Hematopoietic multipotent progenitor cell treated with erythropoietin and hydrocortisone succinate and interleukin-3 and kit ligand, for 15 days (in vitro differentiated cells): ENCODE measurements at places on chromosomes 13 and 19.
A peak's percentile ranks its signal among the peaks of the same experiment; 100 is the strongest.

DNA sequence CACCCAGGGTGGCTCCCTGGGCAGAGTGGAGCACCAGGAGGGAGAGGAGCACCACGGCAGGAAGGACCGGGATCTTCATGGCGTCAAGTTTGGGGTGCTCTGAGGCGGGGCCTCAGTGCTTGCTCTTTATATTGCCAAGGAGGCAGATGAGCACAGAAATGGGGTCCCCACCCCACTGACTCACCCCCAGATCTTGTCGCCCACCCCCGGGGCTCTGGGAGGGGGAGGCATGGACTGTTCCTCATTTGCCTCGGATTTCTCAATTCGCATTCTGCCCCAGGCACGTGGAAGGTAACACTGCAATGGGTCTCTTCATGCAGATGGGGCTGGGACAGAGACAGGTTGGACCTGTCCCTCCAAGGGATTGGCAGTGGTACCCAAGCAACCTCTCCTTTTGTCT lies at the start of gene KRTDAP:
TSS of gene KRTDAP (minus strand) at position 101 of the 400 bp plus-strand sequence. CDS start at position 79, 22 bp downstream.
- DNase-seq: no peak

- no peak for DNase-seq
Observed at GRCh38 chr19:2312820-2313501, 5.0 kb upstream of the LINGO3 start.

DNA sequence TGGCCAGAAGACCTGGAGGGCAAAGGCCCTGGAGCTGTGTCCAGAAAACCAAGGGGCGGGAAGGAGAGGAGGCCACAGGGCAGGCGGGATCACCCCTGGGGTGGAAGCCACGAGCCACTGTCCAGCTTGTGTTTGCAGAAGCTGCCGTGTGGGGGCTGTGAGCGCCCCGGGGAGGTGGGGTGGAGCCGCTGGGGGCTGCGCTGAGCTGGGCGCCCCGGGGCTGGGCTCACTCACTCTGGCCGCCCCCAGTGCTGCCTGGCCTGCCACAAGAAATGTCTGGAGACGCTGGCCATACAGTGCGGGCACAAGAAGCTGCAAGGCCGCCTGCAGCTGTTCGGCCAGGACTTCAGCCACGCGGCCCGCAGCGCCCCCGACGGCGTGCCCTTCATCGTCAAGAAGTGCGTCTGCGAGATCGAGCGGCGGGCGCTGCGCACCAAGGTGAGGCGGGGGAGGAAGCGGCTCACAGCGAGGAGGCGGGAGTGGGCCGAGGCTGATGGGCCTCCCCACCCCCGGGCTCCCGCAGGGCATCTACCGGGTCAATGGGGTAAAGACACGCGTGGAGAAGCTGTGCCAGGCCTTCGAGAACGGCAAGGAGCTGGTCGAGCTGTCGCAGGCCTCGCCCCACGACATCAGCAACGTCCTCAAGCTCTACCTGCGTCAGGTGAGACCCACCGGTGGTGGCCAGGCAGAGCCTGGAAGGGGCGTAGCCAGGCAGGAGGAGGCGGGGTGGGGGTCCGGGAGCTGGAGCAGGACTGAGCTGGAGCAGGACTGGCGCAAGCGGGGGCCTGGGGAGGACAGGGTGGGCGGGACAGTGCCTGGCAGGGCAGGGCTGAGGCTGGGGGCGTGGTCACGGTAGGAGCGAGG lies 13.6 kb downstream of the POLR2E start:
- DNase-seq: no peak

DNA sequence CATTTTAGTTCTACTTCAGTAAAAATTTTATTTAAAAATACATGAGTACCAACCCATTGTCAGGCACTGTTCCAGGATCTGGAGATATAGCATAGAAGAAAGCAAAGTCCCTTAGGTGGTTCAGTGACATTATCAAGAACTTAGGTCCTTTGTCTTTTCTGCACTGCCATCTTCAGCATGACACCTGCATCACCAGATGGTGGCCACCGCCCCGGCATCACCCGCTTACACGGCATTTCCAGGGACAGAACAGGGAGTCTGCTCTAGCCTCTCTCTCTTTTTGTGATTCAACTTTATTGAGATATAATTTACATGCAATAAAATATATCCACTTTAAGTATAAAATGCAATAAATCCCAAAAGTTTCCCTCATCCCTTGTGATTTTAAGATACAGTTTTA lies 23.5 kb downstream of the DYRK1B start:
- DNase-seq: no peak

DNA sequence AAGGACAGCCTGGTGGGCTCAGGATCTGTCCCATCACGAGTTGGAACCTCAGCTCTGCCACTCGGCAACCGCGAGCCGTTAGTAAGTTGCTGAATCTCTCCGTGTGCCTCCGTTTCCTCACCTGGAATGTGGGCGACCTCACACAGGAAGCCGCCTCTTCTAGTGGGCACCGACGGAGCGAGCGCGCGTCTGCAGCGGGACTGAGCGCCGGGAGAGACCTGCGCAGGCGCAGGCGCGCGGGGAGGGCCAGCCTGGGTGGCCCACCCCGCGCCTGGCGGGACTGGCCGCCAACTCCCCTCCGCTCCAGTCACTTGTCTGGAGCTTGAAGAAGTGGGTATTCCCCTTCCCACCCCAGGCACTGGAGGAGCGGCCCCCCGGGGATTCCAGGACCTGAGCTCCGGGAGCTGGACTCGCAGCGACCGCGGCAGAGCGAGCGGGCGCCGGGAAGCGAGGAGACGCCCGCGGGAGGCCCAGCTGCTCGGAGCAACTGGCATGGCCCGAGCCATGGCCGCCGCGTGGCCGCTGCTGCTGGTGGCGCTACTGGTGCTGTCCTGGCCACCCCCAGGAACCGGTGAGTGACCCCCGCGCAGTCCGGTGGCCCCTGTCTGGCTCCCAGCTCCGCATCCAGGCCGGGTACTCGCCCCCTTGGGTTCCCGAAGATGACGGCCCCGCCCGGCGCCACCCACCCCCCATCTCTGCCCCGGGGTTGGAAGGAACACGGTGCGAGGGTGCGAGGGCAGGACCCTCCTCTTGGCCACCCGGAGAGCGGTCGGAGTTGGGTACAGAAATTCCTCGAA lies at the start of gene PVR:
TSS of gene PVR (plus strand) at position 306 of the 797 bp plus-strand sequence. CDS start at position 493, 187 bp downstream.
- peak; percentile 36 for DNase-seq

DNA sequence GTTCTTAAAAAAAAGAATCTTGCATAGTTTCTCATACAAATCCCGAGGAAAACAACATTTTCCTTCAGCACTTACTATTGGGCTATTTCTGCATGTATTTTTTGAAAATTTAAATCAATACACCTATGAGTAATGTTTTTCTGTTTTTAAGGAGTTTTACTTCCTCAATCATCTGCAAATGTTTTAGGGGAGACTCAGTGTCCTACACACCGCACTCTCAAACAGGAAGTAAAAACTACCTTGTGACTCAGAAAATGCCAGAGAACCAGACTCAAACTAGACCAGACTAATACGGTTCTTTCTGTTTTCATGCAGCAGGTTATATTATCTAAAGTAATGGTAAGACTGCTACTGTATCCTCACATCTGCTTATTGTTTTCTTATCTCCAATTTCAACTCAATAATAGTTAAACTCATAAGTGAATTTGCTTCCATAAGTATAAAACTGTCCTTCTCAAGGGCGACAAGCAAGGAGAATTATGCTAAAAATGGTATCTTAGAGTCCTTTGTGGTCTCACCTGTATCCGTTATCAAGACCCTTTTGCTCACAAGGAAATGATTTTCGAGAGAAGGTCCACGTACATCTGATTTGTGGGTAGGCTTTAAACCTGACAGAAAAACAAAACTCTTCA lies 52.5 kb downstream of the FLT3 start:
- no peak for DNase-seq

DNA sequence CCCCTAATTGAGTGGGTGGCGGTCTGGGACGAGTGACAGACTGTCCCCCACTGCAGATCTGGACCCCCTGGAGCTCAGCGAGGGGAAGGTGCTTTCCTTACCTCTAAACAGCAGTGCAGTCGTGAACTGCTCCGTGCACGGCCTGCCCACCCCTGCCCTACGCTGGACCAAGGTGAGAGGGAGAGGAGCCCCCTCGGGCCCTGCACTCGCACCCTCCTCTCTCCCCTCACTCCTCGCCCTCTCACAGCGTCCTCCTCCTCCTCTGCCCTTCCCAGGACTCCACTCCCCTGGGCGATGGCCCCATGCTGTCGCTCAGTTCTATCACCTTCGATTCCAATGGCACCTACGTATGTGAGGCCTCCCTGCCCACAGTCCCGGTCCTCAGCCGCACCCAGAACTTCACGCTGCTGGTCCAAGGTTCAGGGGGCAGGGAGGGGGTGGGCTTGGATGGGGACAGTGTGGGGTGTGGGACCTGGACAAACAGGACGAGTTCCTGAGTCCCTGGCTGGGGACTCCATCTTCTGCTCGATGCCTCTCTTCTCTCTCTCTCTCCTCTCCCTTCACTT lies 9.6 kb downstream of the BCAM start:
- DNase-seq: no peak

DNA sequence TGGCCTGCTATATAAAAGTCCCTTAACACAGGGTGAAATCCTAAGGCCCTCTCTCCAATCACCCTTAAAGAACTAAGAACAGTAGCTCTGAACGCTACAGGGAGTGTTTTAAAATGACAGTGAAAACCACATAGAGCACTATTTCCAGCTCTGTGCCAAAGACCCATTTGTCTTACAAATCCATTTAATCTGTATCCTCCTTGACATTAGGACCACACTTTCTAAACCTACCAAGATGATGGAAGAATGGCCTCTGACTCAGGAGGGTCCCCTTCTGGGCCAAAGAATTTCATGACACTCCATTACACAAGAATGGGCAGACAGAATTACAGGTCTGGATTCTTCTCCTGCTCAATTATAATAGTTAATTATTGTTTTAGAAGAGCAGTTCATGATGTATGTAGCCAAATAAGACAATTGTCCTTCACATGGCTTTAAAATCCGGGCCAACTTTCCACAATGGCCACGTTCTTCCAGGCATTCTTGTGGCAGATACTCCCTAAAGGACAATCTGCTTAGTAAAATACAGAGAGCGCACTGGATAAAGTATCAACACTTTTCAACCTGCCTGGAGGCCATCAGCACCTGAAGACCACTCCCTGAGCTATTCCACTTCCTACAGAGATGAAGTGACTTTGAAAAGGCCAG lies 61.0 kb downstream of the STK24 start:
- DNase-seq: no peak

DNA sequence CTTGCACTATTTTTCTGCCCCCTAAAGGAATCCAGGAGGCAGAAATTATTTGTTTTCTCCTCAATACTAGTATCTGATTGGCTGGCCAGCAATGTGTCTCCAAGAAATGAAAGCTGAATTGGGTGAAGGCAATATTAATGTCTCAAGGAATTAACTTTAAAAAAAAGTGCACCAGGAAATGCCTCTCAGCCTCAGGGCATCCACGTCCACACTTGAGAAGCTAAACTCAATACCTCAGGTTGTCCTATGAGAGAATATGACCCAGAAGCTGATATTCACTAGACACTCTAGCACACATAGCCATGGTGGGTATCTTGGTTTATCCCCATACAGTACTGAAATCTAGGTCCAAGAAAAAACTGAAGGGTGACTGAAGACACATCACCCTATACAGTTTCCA lies 2.1 kb downstream of the ZNF91 start:
- no peak for DNase-seq

GRCh38 chr13:72864142-72865011 lies 82.4 kb downstream of the PIBF1 start:
- DNase-seq: no peak

- no peak for DNase-seq
Observed at GRCh38 chr13:110283736-110284517, 23.0 kb downstream of the COL4A1 start.

DNA sequence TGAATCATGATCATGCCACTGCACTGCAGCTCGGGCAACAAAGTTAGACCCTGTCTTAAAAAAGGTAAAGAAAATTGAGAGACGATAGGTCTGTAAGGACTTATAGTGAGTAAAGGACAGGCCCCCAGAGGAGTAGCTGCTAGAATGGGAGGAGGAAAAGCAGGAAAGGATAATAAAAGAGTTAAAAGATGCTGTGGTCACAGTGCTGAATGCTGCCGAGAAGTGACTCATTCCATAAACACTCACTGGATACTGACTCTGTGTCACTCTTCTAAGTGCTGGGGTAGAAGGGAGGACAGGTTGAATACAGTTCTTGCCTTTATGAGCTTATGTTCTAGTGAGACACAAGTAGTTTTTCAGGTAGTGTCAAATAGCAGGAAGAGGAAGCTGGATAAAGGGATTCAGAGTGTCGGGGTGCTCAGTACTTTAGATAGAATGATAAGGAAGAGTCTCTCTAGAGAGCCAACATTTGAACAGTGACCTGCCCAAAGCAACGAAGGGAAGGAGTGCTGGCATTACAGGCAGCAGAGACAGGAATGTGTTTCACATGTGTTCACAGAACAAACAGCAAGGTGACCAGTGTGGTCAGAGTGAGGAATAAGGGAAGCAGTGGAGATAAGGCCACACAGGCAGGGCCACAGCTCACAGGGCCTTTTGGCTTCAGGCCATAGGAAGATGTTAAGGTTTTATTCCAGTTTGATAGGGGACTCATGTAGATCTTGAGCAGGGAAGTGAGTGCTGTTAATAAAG lies 1240.5 kb downstream of the UQCRFS1 start:
- no peak for DNase-seq

DNA sequence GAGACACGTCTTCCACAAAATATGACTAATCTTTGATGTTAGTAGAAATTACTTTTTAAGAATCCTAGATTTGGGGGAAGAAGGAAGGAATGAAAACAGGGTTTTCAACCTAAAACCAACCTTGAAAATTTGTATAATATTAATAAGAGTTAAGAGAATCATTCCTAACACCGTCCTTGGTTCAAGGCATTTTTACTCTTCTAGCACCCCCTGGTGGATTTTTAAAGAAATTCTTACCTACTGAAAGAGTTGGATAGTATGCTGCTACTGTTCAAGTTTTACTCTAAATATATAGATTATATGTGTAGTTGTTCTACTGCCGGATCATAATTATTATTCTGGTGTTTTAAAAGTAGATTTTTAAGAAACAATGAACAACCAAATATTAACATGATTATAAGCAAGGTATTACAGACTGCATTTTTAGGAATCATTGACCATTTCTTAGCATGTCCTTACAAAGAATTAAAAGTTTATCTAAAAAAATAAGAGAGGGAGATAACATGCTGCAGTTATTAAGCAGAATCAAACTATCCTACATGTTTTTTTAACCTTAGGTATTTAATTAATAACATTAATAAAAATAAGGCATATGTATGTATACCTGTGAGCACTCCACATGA lies 7.4 kb upstream of the SLITRK6 start:
- DNase-seq: peak; percentile 27

GRCh38 chr13:104967836-104968630 lies 1567.4 kb downstream of the EFNB2 start:
- DNase-seq: no peak

DNA sequence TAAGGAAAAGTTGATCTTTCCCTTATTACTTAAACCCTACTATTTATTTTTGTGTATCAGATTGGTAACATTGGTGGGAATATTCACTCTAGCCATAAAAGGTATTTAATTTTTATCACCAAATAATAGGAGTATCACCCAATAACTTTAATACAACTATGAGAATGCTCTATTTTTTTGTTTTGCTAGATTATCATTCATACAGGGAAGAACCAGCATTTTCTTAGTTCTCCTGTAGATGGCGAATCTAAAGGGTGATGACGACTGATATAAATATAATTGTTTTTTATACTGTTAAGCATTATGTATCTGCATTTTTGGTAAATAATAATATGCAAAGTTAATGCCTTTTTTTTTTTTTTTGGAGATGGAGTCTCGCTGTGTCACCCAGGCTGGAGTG lies 7.9 kb upstream of the FRY start:
- no peak for DNase-seq

- no peak for DNase-seq
Observed at GRCh38 chr13:59531571-59532091, 632.1 kb downstream of the DIAPH3 start.

GRCh38 chr19:29643361-29643935 lies 21.8 kb upstream of the PLEKHF1 start:
- no peak for DNase-seq

- no peak for DNase-seq
Observed at GRCh38 chr13:110557610-110558305, 3.8 kb downstream of the RAB20 start.
